ENCODE measurements at places on chromosomes 16 and 17. TPM values are rescaled to one million over a fixed set of nuclear protein-coding genes. Genes with fewer than 3 reads are reported as not detected.

CCDC154 gene
- 0.31 TPM for polyA plus RNA-seq

FADS6 gene
- polyA plus RNA-seq: 0.42 TPM

ASPA gene
- polyA plus RNA-seq: 0.13 TPM

TSNAXIP1 gene
- polyA plus RNA-seq: 1.4 TPM

RAB11FIP3 gene
- polyA plus RNA-seq: 3.2 TPM

PKMYT1 gene
- polyA plus RNA-seq: 104 TPM

SLC38A10 gene
- 17.1 TPM for polyA plus RNA-seq

MTMR4 gene
- polyA plus RNA-seq: 11.1 TPM

OR2C1 gene
- not detected for polyA plus RNA-seq

CBFA2T3 gene
- 0.87 TPM for polyA plus RNA-seq

HS3ST4 gene
- 0.44 TPM for polyA plus RNA-seq

GGA2 gene
- 40.3 TPM for polyA plus RNA-seq

RNF222 gene
- not detected for polyA plus RNA-seq

PRSS22 gene
- 1.3 TPM for polyA plus RNA-seq

NEUROD2 gene
- polyA plus RNA-seq: not detected

OTOA gene
- polyA plus RNA-seq: 0.16 TPM

LRRC75A gene
- polyA plus RNA-seq: 5.2 TPM

KRTAP2-2 gene
- polyA plus RNA-seq: not detected

CCDC43 gene
- polyA plus RNA-seq: 55.3 TPM

SLC5A10 gene
- polyA plus RNA-seq: not detected

UNC13D gene
- 10.8 TPM for polyA plus RNA-seq

FAM117A gene
- 21.3 TPM for polyA plus RNA-seq

MYL11 gene
- polyA plus RNA-seq: 7.3 TPM

CACNG1 gene
- not detected for polyA plus RNA-seq

RHBDL3 gene
- polyA plus RNA-seq: 2.0 TPM

Measured in GM23338 (cell line).